ENCODE measurements at places on chromosomes 1 and 21.

GRCh38 chr1:29677028-29678024, 441.0 kb downstream of the PTPRU start:
- no peak for DNase-seq

- DNase-seq = peak; percentile 63
These were observed 79.3 kb downstream of the HMCN1 start for GRCh38 chr1:185813401-185813979.

GRCh38 chr1:15775706-15776105, 17.1 kb downstream of the FBLIM1 start:
- DNase-seq = no peak

GRCh38 chr1:207904391-207904790, 6.5 kb downstream of the CD34 start:
- DNase-seq = no peak

DNA sequence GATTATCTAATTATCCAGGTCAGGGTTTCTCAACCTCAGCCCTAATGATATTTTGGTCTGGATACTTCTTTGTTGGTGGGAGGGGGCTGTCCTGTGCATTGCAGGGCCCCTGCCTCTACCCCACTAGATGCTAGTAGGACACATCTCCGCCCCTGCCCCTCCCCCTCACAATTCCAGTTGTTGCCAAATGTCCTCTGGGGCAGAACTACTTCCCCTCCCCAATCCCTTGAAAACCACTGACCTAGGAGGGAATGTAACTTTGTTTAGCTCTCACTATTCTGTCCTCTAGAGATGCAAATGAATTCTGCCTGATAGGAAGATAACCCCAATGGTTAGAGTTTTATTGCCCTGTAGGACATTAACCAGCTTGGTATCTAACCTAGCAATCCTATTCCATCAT, 8.1 kb downstream of the CACNA1S start:
- DNase-seq = no peak

GRCh38 chr21:45322231-45322959, 34.7 kb upstream of the POFUT2 start:
- no peak for DNase-seq

DNA sequence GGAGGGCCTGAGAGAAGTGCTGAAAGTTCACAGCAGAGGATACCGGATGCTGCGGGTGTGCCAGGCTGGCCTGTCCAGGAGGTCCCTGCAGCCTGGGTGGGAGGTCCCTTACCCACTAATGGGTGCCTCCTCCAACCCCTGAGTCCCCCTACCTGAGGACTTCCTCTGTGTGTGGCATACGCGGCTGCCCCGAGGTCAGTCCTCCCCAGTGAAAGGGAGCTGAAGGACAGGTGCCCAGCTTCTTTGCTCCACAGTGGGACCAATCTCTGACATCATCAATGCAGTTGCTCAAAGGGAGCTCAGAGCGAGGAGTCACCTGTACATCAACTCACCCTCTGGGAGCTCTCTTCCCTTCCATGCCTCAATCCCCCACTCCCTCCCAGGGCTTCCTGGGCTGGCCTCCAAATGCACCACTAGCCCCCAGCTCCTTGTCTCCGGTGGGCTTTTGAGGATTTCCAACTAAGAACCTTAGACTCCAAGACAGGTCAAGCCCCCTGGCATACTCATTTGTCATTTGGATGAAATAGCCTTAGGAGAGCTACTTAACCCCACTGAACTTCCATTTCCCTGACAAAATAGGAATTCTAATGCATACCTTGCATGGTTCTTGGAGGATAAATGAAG, 53.9 kb downstream of the PDE9A start:
- no peak for DNase-seq

DNA sequence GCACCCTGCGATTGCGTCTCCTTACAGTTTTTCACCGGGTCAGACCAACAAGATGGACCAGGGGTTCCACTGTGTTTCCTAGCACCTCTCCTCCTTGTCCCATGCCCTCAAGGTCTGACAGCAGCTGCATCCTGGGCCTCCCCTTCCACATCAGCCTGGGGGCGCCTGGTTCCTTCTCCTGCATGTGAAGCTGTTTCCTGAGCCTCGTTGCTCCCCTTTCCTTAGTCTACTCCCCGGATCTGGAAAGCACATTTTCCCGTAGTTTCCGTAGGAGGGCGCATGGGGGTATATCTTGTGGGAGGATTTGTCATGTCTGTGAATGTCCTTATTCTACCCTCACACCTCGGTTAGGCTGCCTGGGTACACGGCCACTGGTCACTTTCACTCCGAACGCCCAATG, 6.1 kb downstream of the PRDM15 start:
- DNase-seq = no peak
